ENCODE measurements at places on chromosomes 12 and 14.

GRCh38 chr12:103456006-103456405 is 39.8 kb downstream of the C12orf42 start:
- DNase-seq: no peak

- peak; percentile 62 for DNase-seq
These were observed at the start of gene PLEKHG3 for GRCh38 chr14:64704143-64704742. Gene PLEKHG3, plus strand, starts transcription at chr14:64704424. Its CDS starts 23,208 bp downstream, at chr14:64727632.

DNA sequence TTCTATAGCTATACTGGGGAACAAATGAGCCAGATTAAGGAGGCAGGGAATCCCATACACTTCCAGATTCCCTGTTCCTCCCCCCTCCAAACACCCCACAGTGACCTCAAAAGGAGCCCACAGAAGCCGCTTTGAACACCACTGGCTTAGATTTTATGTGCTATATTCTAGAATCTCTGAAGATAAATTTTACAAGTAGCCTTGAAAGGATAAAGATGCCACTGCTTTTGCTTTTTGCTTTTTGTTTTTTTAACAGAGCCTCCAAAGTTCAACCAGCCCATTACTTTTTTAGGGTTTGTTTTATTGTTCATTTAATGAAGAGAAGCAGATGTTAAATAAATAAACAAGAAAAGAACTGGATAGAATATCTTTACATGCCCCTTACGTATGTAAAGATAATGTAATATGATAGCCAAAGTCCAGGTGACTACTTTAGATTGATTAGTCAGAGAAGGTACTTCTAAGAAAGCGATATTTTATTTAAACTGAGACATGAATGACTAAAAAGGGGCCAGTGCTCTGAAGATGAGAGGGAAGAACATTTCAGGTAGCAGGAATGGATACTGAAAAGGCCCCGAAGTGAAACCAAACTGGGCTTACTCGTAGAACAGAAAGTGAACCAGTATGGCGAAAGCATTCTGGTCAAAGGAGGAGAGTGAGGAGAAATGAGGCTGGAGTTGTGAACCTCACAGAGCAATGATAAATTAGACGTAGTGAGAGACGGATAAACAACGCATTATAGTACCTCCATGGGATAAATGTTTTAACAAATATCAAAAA is 44.6 kb downstream of the DUSP6 start:
- DNase-seq: no peak

- no peak for DNase-seq
These were observed 123.7 kb upstream of the TMTC1 start for GRCh38 chr12:29907461-29907860.

DNA sequence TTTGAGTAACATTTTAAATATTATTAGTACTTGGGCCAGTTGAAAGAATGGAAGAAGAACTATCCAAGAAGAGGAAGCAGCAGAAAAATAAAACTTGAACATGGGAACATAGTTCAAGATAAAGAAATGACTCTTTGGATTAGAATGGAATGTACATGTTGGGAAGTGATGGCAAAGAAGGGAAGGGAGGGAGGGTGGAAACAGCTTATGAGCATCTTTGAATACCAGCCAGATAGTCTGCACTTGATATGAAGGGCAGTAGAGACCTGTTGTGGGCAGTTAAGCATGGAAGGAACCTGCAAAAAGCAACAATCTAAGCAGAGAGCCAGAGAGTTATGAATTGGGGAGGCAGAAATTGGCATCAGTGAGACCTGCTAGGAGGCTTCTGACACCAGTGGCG is 10.0 kb upstream of the IL22 start:
- no peak for DNase-seq

DNA sequence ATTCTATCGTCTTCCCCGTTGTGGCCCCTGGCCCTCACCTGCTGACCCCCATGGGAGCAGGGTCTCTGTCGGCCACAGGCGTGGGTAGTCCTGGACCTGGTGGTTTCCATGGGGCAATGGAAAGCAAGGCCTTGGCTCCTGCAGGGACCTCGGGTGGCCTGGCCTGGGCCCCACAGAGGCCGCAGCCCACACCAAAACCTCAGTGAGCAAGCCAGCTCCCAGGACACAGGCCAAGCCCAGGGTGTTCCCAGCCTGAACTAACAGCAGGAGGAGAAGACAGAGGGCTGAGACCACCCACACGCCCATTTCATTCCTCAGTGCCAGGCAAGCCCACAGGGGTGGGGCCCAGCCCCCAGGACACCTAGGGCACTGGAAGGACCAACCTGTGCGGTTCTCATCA is 16.9 kb downstream of the ABCB9 start:
- DNase-seq: no peak

- DNase-seq: no peak
These were observed 282.7 kb downstream of the CACNA1C start for GRCh38 chr12:2335513-2335912.

DNA sequence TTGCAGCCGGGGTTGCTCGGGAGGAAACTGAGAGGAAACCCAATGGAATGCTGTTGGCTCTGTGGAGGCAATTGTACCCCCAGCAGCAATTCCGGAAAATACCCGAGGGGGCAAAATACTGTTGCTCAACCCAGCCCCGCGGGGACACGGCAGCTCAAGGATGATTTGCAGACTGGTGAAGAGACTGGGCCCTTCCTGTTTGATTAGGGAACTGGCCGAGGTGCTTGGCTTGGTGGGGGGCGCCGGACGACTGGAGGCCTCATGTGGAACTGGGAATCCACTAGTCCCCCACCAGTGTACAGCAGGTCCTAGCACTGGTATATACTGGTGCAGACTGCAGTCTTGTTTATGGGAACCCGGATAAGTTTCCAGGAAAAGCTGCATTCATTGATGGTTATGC is 10.3 kb upstream of the RNASE12 start:
- no peak for DNase-seq

DNA sequence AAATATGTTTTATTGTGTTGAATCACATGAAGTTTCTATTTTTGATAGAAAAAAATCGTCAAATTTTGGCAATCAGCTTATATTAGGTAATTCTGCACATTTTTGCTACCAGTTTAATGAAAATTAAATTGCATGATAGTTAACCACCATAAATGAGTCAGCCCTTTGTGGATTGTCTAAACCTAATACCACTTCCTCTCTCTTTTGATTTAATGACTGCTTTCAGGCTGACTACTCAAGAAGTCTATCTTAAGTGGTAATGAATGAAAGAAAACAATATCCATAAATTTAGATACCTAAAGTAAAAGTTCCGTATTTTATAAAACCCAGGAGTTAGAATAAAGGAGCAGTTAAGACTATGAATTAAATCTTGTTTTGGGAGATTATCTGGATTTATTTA is 450.5 kb downstream of the TMEM117 start:
- no peak for DNase-seq

- no peak for DNase-seq
These were observed 629 bp downstream of the FBRSL1 start for GRCh38 chr12:132490422-132491137.

DNA sequence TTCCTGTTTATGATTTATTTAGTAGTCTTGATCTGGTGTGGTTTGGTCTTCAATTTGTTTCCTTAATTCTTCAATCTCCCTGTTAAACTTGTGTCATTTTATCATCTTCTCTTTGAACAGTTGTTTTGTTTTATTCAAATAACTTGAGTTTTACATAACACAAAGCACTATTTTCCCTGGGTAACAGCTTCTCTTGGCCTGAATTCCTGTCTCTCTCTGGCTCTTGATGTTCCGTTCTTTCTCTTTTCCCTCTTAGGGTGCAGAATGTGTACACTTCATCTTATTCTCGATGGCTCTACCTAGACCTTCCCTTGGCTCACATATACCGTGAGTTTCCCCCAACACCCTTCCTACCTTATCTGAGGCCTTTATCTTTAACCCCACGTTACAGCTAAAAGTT is 36.8 kb upstream of the VPS33A start:
- no peak for DNase-seq

DNA sequence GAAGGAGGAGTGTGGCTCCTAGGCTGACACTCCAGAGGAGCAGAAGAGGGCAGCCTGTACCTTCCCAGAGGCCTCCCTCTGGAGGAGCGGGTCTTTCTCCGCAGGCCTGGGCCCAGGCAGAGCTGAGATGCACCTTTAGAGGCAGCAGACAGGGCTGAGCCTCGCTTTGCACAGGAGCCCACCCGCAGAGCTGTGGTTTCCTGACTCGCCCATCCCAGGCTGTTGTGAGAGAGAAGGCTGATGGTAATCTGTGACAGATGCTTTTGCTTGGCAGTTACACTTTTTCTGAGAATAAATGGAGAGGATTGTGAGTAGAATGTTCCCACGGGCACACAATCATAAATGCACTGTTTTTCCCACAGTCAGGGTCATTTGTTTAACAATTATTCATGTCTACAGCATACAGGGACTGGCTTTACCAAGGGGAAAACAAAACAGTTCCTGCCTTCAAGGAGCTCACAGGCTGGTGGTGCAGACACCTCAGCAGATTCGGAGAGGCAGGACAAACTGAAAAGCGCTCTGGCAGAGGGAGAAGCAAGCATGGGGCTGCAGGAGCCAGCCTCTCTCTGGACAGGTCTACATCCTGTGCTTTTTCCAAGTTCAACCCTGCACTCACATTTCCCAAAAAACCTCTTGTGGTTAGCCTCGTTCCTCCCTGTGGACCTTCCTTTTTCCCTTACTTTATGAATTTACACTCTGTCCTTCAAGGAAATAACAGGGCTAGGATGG is 13.9 kb downstream of the EVL start:
- DNase-seq: peak; percentile 36

GRCh38 chr12:30753233-30753632 is 1.5 kb downstream of the CAPRIN2 start:
- peak; percentile 11 for DNase-seq

- DNase-seq: no peak
These were observed 452.4 kb downstream of the KCNH5 start for GRCh38 chr14:62592877-62593276.

GRCh38 chr12:8846305-8846704 is 23.9 kb downstream of the A2ML1 start:
- DNase-seq: no peak

DNA sequence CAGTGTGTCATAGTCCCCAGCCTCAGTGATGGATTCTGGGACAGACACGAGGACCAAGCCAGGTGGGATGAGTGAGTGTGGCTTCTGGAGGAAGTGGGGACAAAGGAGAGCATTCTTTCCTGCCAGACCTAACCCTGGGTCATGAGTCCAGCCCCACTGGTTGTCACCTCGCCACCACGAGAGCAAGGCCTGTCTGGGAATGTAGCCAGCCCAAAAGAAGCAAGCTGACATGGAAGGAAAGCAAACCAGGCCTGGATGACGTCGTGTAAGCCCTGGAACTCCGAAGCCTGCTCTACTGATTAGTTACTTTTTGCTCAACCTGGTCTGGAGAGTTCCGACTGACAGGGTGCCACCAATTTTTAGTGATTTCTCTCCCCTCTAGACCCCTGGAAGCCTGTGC is 105.9 kb downstream of the SINHCAF start:
- no peak for DNase-seq

DNA sequence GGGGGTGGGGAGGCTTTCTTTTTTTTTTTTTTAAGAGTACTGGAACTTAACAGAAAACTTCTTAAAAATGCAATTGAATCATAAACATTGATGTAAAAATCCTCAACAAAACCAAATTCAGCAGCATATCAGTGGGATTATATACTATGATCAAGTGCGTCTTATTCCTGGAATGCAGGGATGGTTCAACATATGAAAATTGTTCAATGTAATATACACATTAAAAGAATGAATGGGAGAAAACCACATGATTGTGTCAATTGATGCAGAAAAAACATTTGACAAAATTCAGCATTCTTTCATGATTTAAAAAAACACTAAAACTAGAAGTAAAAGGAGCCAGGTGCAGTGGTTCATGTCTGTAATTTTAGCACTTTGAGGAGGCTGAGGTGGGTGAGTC is 41.2 kb upstream of the CCT2 start:
- no peak for DNase-seq

GRCh38 chr14:32633224-32633859 is 304.2 kb downstream of the AKAP6 start:
- no peak for DNase-seq

DNA sequence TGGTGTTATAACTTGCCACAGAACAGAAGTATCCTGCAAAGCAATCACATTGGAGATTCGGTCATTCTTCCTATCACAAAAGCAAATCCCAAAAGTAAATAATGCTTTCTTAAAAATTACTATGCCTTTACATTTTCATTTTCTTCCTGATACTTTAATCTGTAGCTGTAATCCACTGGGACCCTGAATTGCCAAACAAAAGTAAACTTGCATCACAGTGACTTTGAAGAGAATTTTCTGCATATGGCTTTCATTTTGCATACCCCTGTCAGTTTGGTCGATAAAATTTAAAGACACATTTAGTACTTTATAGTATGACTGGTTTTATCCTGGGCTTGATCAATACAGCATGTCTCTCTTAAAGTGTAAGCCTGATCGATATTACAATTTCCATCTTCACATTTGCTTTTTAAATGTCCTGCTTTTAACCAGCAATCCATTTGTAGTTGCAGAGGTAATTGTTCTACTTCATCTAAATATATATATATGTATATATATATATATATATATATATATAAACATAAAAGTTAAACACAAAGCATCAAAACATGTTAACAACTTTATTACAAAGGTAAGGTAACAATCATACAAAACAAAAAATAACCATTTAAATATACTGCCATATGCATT is 53.7 kb upstream of the PLEKHA5 start:
- no peak for DNase-seq

DNA sequence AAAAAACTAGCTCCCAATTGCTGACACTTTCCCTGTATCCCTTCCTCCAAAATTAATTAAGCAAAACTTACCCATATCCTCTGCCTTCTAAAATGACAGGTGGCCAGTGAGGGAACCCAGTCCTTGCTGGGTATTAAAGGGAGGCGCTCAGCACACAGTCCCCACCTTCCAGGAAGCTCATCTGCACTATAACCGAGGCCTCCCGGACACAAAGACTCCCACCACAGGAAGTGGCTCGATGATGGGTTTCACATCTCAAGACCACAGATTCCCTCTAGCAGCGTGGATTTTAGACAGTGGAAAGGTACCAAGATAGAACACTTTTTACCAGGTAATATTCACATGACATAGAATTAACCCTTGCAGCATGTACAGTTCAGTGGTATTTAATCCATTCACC is 126.8 kb upstream of the NCOR2 start:
- DNase-seq: no peak

DNA sequence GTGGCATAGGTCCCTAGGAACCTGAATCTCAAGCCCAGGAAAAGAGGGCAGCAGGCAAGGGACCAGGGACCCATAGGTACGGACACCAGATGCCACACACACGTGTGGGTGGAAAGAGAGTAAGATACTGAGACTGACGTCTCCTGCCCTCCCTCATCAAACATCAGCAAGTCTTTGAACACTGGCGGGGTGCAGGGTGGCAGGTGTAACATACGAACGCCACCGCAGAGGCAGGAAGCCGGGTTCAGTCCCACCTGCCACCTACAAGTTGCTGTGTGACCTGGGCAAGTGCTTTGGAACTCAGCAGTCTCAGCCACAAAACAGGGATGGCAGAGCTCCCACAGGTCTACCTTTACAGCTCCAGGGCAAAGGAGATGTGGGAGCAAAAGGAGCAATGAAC is 11.1 kb downstream of the ACTN1 start:
- DNase-seq: no peak

DNA sequence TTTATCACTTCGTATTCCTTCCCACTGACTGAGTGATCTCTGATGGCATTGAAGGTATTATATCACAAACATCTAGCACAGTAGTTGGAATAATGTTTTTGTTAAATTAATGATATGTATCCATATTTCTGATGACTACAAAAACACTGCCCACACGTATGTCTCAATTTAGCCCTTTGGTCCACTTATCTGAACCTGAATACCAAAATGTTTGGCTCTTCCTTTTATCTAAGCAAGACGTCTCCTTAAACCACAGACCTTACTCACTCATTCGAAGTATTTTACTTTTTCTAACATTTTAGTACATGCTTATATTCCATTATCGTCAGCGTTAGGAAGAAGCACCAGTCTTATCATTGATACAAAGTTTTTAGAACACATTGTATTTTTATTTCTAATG is 126.4 kb downstream of the PIK3C2G start:
- no peak for DNase-seq

- DNase-seq: no peak
These were observed 102.5 kb downstream of the ZFP36L1 start for GRCh38 chr14:68690089-68690958.

All from muscle of arm (tissue), 14 donors.